ENCODE measurements at places on chromosomes 12 and 14. TPM values are rescaled to one million over a fixed set of nuclear protein-coding genes. Genes with fewer than 3 reads are reported as not detected.

The PRB2 gene
- polyA plus RNA-seq, result not detected

- DNase-seq, result no peak
Observed at GRCh38 chr14:44497148-44497547, 9.9 kb downstream of the FSCB start.

DNA sequence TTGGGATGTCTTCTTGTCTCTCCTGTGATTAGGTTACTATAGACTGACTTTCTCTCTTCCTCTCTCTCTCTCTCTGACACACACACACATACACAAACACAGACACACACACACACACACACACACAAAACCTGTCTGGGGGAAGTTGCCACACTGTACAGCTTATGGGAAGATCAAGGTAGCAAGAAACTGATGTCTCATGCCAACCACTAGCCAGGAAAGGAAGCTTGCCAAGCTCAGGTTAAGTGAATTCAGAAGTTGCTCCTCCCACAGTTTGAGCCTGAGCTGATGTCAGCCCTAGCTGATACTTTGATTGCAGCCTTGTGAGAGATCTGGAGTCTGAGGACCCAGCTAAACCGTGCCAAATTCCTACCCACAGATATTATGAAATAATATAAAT lies 67.1 kb downstream of the PPFIA2 start:
- no peak for DNase-seq

- no peak for DNase-seq
Observed at GRCh38 chr12:83031196-83031595, 344.5 kb downstream of the TMTC2 start.

The GLIPR1L1 gene
- polyA plus RNA-seq, result 0.35 TPM

The MAP3K9 gene
- 5.2 TPM for polyA plus RNA-seq

The SLCO1B1 gene
- not detected for polyA plus RNA-seq

DNA sequence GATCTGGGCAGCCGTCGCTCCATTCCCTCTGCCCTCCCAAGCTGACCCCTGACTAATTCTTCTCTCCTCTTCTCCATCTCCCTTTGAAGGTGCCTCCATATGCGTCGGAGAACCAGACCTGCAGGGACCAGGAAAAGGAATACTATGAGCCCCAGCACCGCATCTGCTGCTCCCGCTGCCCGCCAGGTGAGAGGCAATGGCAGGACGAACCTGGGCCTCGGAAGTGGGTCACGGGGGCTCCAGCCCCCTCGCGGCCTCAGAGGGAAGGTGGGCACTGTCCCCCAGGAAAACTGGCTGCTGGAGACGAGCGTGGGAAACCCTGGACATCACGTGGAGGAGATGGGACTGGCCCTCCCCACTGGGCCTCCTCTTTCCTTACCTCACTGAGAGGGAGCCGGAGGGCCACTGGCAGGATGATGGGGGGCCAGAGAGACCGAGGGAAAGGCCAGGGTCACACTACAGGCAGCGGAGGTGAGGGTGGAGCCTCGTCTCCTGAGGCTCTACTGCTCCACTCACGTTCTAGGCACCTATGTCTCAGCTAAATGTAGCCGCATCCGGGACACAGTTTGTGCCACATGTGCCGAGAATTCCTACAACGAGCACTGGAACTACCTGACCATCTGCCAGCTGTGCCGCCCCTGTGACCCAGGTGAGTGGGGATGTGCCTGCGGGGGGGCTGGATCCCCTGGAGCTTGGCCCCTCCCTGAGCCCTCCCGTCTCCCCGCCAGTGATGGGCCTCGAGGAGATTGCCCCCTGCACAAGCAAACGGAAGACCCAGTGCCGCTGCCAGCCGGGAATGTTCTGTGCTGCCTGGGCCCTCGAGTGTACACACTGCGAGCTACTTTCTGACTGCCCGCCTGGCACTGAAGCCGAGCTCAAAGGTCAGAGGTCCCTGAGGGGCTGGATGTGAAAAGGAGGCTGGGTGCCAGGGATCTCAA lies 806 bp downstream of the LTBR start:
- DNase-seq, result no peak

The LRFN5 gene
- 9.3 TPM for polyA plus RNA-seq

DNA sequence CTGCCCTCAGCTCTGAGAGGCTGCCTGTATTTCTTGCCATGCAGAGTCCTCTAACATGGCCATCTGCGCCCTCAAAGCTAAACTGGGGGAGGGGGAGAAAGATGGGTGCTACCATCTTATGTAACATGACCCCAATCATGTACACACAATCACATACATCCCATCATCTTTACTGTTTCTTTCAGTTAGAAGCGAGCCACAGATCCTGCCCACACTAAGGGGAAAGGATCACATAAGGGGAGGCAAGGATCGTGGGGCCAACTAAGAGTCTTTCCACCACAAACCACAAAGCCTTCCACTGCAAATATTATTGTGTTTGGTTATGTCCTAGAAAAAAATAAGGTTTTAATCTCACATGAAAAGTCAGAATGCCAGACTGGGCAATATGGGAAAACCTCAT lies 11.8 kb upstream of the AMN1 start:
- DNase-seq, result no peak

The ENDOU gene
- 0.26 TPM for polyA plus RNA-seq

GRCh38 chr12:121911824-121912585 lies 6.4 kb upstream of the CFAP251 start:
- no peak for DNase-seq

GRCh38 chr14:69882915-69883314 lies 3.7 kb downstream of the SMOC1 start:
- DNase-seq, result no peak

The PLXNC1 gene
- polyA plus RNA-seq, result 7.8 TPM

DNA sequence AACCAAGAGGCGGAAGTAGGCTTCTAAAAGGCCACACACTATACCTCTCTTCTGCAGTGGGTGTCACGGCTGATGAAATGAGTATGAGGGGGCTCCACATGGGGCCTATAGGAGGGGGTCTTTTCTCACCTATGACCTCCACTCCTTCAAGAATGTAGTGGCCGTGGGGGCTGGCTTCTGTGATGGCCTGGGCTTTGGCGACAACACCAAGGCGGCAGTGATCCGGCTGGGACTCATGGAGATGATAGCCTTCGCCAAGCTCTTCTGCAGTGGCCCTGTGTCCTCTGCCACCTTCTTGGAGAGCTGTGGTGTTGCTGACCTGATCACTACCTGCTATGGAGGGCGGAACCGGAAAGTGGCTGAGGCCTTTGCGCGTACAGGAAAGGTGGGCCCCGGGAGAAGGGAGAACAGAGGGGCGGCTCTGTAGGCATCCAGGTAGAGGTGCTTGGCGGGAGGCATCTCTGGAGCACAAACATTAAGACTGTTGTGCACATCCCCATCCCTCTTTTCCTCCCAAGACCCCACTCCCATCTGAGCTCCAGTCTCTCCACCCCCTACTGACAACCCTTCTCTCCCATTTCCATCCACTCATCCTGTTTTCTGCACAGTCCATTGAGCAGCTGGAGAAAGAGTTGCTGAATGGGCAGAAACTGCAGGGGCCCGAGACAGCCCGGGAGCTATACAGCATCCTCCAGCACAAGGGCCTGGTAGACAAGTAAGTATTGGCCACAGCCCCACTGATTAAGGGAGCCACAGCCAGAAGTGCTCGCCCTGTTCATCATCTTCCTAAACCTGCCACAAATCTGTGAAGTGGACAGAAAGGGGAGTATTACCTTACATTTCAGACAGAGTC lies 3.8 kb downstream of the GPD1 start:
- no peak for DNase-seq

The BEGAIN gene
- polyA plus RNA-seq, result 2.3 TPM

The TAS2R9 gene
- polyA plus RNA-seq, result not detected

GRCh38 chr12:119406308-119406707 lies 71.8 kb downstream of the CCDC60 start:
- DNase-seq, result no peak

The PMCH gene
- 0.96 TPM for polyA plus RNA-seq

GRCh38 chr14:33876274-33876673 lies 74.6 kb downstream of the EGLN3 start:
- DNase-seq, result no peak

GRCh38 chr14:71321574-71322315 lies 414.5 kb downstream of the PCNX1 start:
- DNase-seq, result peak; percentile 54

- no peak for DNase-seq
Observed at GRCh38 chr12:50203691-50204090, 36.5 kb upstream of the CERS5 start.

GRCh38 chr12:57472391-57472790 lies 7.3 kb downstream of the ARHGAP9 start:
- no peak for DNase-seq

DNA sequence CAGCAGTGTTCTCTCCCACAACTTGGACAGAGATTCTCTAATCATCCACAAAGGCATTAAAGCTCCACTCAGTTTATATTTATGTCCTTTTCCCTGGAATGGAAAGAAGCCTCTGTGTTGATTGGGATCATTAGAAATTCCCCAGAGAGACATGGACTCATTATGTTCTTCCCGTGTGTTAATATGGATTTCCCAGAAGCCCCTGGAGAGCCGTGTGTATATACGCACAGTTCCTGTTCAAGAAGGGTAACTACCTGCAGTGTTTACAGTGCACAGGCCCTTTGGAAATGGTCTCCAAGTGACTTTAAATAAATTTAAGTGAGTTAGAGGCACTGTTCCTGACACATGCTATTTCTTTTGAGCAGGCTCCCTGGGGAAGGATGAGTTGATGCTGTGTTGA lies 428.0 kb upstream of the TMTC1 start:
- no peak for DNase-seq

The SERPINA6 gene
- 7.2 TPM for polyA plus RNA-seq

- no peak for DNase-seq
Observed at GRCh38 chr14:73251516-73252215, 14.4 kb downstream of the PAPLN start.
